ENCODE measurements at places on chromosomes 5 and 9. TPM values are rescaled to one million over a fixed set of nuclear protein-coding genes. Genes with fewer than 3 reads are reported as not detected.

DNA sequence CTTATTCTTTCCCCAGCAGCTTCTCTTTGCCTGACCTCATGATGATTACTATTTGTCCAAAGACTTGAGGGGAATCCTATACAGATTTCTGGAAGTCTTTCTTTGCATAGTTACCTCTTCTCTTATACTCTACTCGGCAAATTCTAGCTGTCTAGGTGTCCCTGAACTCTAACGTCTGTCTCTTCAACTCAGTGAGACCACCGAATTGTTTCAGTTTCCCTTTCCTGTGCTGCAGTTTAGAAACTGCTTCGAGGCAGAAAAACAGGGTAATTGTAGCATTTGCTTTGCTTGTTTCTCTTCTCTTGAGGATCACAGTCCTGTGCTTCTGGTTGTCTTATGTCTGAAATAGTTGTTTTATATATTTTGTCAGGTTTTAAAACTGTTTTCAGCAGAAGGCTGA, 14.8 kb downstream of the LVRN start:
- no peak for DNase-seq

DNA sequence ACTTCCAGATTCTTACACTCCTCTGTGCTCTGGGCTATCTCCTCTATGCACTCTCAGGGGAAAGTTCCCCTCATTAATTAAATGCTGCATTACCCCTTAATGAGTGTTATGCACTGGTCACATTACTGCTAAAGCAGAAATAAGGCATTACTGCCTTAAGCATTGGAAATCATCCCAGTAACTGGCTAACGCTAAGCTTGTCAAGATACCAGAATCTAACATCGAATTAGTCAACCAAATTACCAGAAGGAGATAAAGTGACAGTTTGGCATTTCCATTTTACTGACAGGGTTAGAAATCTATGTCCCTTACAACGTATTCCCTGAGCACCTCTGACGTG, 69.5 kb upstream of the FAM169A start:
- no peak for DNase-seq

- no peak for DNase-seq
Measured at GRCh38 chr9:114894609-114895433, 35.6 kb downstream of the TNFSF8 start.

SYK gene
- total RNA-seq, result 3.3 TPM

GRCh38 chr5:10695055-10695649, 65.9 kb downstream of the DAP start:
- DNase-seq, result peak; percentile 23

Data from gastrocnemius medialis (tissue), 4 donors.